DMS79 treated with DMSO at 0.1 percent for 48 hours (cell line): ENCODE measurements at places on chromosomes 5 and 9.

- DNase-seq, result no peak
Observed at GRCh38 chr9:124047251-124047672, 35.7 kb downstream of the LHX2 start.

- DNase-seq, result no peak
Observed at GRCh38 chr5:14640765-14641164, 23.8 kb upstream of the OTULIN start.

DNA sequence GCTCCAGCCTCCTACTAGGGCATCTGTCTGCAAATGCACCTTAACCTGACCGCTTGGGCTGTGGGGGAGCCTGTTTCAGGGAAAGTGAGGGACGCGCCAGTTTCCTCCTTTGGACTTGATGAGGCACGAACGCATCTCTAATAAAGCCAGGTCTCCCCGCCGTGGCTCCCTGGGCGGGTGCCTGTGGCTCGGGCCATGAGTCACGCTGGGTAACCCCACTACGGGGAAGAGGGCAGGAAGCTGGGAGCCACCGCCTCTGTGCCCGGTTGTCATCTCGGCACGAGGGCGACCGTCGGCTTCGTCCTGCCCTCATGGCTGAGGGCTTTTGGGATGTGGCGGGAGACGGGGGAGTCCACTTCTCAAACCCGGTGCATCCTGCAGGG is 12.1 kb downstream of the NOTCH1 start:
- DNase-seq, result no peak

GRCh38 chr5:15480436-15480835 is 19.5 kb upstream of the FBXL7 start:
- DNase-seq, result no peak

DNA sequence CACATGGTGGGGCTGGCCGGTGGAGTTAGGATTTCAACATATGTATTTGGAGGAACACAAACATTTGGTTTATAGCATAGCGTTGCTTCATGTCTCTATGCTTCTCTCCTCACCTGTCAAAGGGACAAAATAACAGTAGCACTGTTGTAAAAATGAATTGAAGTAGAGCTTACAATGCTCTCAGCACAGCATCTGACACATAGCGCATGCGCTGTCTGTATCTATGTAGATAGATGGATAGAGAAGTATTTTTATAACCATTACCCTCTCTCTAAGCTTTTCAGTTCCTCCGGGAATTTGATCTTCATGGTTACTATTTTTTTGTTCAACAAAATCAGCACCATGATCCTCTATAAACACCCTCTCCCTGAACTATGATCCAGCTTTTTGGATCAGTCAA is 166.0 kb downstream of the TTLL11 start:
- DNase-seq, result peak; percentile 42

- no peak for DNase-seq
Observed at GRCh38 chr5:150261231-150261630, 28.3 kb downstream of the CAMK2A start.

GRCh38 chr9:91658513-91659105 is 235.0 kb upstream of the NFIL3 start:
- no peak for DNase-seq

DNA sequence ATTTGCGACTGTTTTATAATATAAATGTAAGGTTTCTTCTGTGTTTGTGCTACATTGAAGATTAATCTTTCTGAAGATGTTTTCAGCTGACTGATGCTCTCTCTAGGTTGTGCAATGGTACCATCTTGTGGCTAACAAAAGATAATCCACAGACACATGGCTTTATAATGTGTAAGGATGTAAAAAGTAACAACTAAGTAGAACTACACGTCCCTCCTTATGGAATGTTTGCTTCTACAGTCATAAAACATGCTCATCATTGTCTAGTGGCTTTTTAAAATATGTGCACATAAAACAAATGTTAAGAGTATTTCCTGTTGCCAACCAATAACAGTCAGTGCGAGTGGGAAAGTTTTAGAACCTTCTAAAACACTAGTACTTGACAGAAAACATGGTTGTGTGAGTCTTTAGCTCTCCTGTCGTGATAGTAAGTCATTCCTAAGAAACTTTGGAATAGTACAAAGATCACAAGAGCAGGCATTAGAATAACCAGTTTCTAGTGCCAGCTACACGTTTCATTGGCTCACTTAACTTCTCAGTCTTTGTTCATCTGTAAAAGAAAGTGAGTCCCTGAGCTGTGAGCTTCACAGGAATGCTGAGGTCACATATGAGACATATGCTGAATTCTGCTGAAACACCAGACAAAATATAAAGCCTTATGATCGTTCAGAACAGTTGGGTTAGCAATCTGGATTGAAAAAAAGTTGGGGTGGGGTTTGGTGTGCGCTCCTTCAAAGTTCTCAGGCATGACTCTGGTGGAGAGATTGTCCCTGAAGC is 75.7 kb upstream of the GLIS3 start:
- DNase-seq, result peak; percentile 34

DNA sequence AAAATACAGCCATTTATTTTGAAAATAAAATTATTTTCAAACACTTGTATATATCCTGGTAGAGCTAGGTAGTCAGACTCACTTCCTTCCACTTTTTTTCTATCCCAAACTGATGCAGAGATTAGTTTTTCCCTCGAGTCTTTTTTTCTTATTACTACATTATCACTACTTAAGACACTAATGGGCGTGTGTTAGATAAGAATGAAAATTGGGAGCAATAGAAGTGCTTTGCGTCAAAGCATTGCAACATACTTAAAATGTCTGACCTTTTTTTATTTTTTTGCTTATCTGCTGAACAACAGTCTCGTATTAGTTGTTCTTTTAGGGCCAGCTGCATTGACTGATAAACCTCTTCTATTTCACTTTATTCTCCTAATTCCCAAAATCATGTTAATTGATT is 1278.7 kb downstream of the CDH12 start:
- DNase-seq, result no peak

GRCh38 chr5:147831465-147831864 is at the start of gene SPINK1:
Gene SPINK1, minus strand, starts transcription at chr5:147831671. Its CDS starts 94 bp downstream, at chr5:147831577.
- DNase-seq, result no peak

GRCh38 chr5:163509291-163509951 is 4.0 kb downstream of the MAT2B start:
- peak; percentile 28 for DNase-seq

- DNase-seq, result no peak
Observed at GRCh38 chr5:98779264-98779877, 5.9 kb downstream of the RGMB start.

DNA sequence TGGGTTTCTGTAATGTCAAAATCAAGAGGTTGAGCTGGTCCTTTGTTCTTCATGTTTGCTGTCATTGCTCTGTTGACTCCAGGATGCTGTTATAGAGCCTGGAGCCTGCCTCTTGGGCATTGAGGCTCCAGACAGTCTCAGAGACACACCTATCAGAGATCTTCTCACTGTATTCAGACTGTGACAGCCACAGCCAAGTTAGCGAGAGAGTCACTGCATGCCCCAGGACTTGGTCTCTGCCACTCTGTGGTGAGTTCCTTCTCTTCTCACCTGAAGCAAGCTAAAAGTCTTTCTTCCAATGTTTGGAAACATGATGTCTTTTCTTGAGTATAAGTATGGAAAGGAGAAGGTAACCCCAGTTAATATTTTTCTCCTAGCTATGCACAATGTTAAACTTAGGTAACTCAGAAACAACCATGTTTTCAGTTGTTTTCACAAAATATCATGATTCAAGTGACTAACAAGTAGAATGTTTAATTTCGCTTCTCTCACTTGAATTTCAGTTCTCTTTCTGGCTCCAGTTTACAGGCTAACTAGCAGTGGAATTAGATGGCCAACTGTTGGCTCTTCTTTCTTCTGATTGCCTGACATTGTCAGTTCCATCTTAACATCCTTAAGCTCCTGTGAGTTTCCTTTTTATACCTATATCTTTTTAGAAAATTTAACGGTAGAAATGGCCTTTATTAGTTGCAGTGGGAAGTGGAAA is 20.6 kb upstream of the ZFYVE16 start:
- no peak for DNase-seq

DNA sequence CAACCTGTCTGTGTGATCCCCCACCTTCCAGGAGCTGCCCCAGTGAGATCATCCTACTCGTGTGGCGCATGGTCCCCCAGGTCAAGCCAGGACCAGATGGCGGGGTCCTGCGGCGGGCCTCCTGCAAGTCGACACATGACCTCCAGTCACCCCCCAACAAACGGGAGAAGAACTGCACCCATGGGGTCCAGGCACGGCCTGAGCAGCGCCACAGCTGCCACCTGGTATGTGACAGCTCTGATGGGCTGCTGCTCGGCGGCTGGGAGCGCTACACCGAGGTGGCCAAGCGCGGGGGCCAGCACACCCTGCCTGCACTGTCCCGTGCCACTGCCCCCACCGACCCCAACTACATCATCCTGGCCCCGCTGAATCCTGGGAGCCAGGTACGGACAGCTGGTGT is 43.7 kb downstream of the RGS3 start:
- no peak for DNase-seq

- no peak for DNase-seq
Observed at GRCh38 chr5:131630208-131630962, 4.6 kb downstream of the RAPGEF6 start.

- DNase-seq, result no peak
Observed at GRCh38 chr9:88835038-88835466, 156.2 kb upstream of the S1PR3 start.

GRCh38 chr5:139108063-139108824 is 89.9 kb downstream of the SIL1 start:
- peak; percentile 74 for DNase-seq

GRCh38 chr5:160303690-160304089 is 8.7 kb downstream of the CCNJL start:
- peak; percentile 2 for DNase-seq

GRCh38 chr5:89435347-89435746 is 552.4 kb upstream of the MEF2C start:
- no peak for DNase-seq

DNA sequence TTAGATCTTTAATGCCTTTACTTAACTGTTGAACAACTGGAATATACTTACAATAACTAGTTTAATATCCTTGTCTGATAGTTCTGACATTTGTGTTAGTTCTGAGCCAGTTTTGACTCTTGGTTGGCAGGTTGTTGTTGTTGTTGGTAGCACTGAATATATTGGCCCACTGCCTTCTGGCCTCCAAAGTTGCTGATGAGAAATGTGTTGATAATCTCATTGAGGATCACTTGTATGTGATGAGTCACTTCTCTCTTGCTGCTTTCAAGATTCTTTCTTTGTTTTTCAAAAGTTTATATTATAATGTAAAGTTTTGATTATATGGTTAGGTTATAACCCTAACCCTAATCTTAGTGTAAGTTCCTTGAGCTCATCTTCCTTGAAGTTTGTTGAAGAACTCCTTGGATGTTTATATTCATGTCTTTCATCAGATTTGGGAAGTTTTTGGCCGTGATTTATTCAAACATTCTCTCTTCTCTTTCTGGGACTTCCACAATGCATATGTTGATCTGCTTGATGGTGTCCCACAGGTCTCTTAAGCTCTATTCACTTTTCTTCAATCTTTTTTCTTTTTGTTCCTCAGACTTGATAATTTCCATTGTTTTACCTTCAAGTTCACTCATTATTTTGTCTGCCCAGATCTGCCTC is 149.7 kb downstream of the FGF18 start:
- DNase-seq, result no peak

GRCh38 chr5:68419081-68419636 is 203.6 kb downstream of the PIK3R1 start:
- no peak for DNase-seq

DNA sequence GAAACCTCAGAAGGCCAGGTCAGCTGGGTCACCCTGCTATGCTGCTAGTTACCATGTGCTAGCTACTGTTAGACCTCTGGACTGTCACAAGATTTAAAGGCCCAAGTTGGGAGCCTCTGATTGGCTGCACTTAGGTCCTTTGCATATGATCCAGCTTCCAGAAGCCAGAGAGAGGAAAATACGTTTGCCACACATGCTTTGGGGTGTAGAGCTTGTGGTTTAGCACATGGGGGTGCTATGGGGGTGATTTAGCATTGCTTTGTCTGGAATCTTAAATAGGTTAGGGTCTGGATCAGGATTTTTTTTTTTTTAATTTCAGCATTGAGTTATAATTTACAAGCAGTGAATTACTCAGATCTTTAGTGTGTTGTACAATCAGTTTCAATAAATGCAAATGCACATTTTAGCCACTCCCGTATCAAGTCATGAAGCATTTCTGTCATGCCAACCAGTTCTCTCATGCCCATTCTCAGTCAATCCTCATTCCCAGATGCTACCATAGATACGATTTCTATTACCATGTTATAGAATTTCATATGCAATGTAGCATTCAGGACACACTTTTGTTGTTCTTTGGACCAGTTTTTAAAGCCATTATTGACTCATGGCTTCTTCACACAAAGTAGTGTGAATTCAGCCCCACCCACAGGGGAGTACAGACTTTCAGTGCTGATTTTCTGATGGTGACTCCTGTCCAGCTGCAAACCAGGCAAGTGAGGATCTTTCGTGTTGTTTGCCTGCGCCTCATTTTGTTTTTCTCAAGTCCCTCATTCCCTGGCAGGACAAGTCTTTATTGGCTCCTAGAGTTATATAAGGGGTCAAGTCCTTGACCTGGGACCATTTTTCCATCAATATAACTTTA is 250.4 kb downstream of the LRRC70 start:
- DNase-seq, result no peak

DNA sequence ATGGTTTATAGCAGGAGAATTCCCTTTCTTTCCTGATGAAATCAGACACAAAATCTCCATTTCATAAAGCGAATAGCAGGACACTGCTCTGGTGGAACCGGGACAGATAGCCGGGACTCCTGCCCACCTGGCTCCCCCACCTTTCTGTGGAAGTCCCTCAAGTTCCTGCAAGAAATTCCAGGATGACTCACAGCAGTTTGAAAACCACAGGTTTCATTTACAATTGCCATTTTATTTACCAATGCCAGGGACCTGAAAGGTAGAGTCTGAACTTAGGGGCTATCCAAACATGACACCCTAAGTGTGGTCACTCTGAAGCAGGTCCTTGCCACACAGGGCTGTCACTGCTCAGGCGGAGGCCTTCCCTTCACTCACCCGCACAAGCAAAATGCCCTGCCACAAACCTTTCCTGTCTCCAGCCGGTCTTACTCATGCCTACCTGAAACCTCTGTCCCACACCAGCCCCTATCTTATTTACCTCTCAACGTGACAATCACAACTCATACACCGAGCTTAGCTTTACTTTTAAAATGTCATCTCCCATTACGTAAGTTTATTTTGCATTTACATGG is 63.3 kb upstream of the TAF1L start:
- no peak for DNase-seq

DNA sequence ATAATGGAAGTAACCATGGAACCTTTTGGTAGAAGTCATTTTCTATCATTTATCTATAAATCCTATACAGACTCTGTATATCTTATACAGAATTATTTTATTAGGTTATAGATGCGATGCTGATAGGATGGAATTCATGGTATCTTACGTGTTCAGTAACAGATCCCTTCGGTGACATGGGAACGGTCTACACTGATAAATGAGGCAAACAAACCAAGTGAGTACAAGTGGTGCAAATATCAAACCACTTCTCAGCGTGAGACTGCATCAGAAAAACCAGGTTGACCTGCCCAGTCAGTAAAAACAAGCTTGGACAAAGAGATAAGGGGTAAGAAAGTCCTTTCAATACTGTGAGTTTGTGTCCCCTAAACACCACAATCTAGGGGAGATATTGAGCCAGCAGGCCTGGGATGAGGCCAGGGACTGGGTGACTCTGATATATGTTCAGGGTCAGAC is 215.5 kb downstream of the GAPVD1 start:
- no peak for DNase-seq

- DNase-seq, result no peak
Observed at GRCh38 chr5:137753691-137754187, 424 bp downstream of the HNRNPA0 start.
